ENCODE measurements at places on chromosomes 6 and 20. TPM values are rescaled to one million over a fixed set of nuclear protein-coding genes. Genes with fewer than 3 reads are reported as not detected.

Gene RAB44
- total RNA-seq = 0.10 TPM

Gene FBXL4
- total RNA-seq = 13.4 TPM

Gene DPPA5
- total RNA-seq = not detected

Gene HAO1
- not detected for total RNA-seq

Gene TDP2
- total RNA-seq = 46.6 TPM

Gene TP53INP2
- total RNA-seq = 1.8 TPM

Gene EYA4
- total RNA-seq = not detected

- DNase-seq = no peak
Measured at GRCh38 chr6:120496661-120497060, 837.6 kb downstream of the TBC1D32 start.

GRCh38 chr20:7458459-7458858 lies 481.8 kb downstream of the HAO1 start:
- no peak for DNase-seq

- DNase-seq = no peak
Measured at GRCh38 chr20:38229376-38230252, 30.9 kb downstream of the KIAA1755 start.

- DNase-seq = peak; percentile 67
Measured at GRCh38 chr6:41278699-41279405, 7.6 kb downstream of the TREM1 start.

GRCh38 chr20:36827541-36828279 lies 48.2 kb upstream of the TLDC2 start:
- no peak for DNase-seq

DNA sequence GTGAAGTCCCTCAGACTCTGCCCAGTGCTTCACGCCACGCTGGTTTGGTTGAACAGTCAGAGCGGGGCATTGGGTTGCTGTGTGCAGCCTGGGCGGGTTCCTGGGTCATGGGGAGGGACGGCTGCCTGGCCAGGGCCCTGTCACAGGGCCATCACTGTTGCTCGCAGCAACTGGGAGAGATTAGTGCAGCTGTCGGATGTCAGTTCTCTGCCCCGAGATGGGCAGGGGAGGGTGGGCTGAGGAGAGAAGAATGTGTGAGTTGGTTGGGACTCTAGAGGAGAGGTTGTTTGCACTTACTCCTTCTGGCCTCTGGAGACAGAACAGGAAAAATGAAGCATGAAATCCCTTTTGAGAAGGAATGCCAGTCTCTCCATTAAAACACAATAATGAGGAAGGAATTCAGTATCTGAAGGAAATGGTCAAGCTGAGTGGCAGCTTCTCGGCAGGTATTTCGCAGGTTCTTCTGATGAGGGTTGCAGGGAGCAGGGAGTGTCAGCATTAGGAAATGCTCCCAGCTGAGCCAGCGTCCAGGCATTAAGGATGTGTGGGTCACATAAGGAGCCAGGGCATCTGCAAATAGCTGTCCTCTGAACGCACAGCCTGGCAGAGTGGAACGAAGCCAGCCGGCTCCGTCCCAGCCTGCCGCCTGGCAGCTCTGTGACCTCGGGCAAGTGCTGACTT lies 95.9 kb downstream of the SSR1 start:
- no peak for DNase-seq

GRCh38 chr20:64090165-64090564 lies 6.0 kb upstream of the LKAAEAR1 start:
- no peak for DNase-seq

DNA sequence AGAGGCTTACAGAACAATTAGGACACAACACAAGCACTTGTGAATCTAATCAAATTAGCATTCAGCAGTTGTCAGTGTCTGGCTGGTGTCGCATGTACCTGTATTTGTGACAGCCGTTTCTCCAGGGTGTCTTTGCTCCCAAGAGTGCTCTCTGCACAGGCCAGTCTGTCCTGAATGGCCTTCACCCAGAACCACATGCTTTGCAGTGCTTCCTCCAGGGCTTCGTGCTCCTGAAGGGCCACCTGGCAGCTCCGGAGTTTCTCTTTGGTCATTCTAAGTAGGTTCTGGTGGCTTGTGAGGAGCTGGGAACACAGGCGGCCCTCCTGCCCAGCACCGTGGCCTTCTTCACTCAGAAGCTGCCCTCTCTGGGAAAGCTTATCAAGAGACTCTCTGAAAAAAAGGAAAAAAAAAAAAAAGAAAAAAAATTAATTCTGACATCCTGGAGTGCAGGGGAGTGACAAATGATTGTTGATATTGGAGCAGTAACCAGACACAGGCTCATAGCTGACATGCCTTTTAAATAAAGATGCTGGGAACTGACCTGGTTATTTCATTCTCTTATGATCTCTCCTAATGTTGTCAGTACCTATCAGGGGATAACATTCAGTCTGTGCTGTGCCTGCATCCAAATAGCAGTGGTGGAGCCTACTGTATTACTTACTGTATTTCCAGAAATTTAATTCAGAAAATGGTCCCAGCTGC lies 245.8 kb downstream of the SYNE1 start:
- DNase-seq = no peak

DNA sequence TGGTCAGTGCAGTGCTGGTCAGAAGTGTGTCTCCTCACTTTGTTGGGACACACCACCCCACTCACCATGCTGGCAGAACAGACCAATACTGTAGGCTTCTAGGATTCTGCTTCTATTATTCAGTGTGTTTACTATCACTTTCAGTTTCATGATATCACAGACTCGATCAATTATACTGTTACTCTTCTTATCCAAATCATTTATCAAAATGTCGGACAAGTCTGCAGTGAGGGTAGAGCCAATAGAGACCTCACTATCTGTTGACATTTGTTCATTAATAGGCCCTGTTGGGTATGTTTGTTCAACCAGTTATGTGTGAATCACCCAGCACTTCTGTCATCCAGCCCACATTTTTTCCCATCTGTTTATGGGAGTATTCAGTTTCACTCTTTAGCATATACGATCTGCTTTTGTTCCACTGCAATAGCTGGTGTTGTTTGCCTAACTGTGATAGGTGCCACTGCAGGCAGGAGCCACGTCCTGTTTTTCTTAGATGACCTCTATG lies 140.1 kb downstream of the NRN1 start:
- DNase-seq = no peak

DNA sequence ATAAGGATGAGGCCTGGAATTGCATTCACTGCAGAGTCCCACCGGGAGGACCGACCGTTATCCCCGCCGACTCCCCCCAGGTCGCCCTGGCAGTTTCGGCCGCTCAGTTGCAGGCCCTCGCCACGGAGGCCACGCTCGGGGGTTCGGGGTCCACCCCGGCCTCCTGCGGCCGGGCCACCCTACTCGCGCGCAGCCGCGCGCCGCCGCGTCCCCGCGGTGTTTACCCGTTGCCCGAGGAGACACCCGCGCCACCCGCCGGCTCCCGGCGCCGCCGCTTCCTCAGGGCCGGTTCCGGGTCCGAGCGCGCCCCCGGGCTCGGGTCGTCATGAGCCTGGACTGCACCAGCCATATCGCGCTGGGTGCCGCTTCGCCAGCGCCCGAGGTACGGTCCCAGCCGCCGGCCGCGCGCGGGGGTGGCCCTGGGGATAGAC lies at the start of gene CCDC170:
Gene CCDC170, plus strand, starts transcription at position 214 of the 431 bp plus-strand sequence. Its CDS starts 112 bp downstream, at position 326.
- DNase-seq = no peak

DNA sequence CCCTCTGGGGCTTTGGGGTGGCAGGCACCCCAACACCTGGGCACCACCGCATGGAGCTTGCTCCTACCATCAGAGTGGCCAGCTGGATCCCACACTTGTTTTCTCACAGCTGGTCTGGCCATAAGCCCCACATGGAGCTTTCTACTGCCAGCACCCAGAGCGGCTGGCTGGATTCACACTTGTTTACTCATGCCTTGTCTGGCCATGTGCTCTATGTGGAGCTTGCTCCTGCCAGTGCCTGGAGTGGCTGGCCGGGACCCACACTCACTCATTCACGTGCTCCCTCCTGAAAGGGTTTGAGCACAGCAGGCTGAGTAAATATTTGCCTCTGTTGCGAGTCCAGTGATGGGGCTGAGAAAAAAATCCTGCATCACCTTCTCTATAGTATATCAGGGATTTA lies 487.0 kb downstream of the CD109 start:
- no peak for DNase-seq

DNA sequence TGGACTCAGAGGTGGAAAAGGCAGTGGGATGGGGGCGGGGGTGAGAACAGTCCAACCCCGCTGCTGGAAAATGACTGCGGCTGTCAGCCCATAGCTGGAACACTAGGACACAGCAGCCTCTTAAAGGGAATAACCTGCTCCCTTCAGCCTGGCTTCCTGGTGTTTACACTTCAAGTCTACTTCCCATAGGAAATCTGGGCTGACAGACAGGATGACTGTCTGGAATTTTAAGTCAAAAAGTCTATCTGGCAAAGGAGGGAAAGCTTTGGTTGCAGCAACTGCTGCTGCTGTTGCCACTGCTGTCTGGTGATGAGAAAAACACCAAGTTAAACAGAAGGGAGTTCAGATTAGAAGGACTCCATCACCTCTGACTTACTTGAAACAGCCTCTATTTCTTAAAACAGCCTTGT lies 44.9 kb downstream of the TNFRSF21 start:
- DNase-seq = no peak

- DNase-seq = no peak
Measured at GRCh38 chr6:5569491-5569890, 308.2 kb downstream of the FARS2 start.

DNA sequence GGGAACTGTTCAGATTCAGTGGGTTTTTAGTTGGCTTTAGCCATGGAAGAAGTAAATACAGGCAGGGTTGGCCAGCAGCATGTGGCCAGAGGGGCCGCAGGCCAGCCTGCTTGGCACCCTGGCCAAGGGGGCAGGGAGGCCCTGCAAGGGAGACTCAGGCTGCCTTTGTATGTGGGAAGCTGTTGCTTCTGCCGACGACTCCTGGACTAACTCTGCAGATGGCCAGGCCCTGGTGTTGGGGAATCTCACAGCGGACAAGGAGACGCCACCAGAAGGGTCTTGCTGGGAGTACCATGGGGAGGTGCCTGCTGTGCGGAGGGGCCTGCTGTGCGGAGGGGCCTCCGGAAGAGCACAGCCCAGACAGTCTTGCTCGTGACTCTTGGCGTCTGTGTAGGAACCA lies 25.2 kb downstream of the PYGB start:
- no peak for DNase-seq

DNA sequence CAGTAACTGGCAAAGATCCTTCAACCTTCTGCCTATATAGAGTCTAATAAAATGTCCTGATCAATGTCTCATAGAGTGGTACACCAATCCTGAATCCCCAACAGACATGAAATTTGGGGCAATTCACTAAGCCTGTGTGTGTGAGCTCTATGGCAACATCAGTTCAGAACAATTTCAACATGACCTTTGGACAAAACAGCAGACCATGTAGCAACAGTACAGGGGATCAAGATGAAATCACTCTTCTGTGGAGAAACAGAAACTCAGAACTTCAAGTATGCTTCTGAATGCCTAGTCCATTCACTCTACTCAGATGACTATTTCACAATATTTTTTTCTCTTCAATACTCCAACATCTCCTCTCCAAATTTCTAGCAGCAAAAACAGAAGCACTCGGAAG lies 49.1 kb upstream of the OPRM1 start:
- no peak for DNase-seq

DNA sequence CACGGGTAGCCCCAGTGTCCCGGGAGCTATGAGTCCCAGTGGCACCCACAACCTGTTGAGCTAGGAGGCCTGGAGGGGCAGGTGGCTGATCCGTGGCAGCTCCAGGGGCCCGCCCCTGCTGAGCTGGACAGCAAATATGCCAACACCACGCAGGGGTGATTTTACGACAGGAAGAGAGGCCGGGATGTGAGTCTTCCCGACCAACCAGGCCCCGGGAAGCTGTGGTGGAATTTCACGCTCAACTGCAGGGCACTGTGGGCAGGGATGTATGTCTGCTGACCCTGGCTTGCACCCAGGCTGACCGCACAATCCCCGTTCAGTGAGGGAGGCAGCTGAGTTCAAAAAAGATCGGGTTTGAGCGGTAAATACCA lies 183.9 kb downstream of the ERMARD start:
- no peak for DNase-seq

- no peak for DNase-seq
Measured at GRCh38 chr6:16504609-16505008, 256.7 kb downstream of the ATXN1 start.

- no peak for DNase-seq
Measured at GRCh38 chr6:37635319-37635718, 62.4 kb downstream of the MDGA1 start.

- no peak for DNase-seq
Measured at GRCh38 chr20:50308166-50308512, 117.5 kb downstream of the CEBPB start.
